Bronchus fibroblast of lung (primary cell): ENCODE measurements at places on chromosomes 5 and 9. TPM values are rescaled to one million over a fixed set of nuclear protein-coding genes. Genes with fewer than 3 reads are reported as not detected.

ADRB2 gene
- 1.9 and 2.5 TPM in 2 replicates for total RNA-seq

PPIC gene
- total RNA-seq, result 16.8 and 22.5 TPM in 2 replicates

TRMT10B gene
- total RNA-seq, result 2.2 TPM in 2 replicates

FAM169A gene
- 0.89 and 2.5 TPM in 2 replicates for total RNA-seq

SLC35D2 gene
- total RNA-seq, result 24.7 and 29.1 TPM in 2 replicates

RNF183 gene
- not detected in 2 replicates for total RNA-seq

FAM78A gene
- total RNA-seq, result under 0.01 and 0.30 TPM in 2 replicates

PCDHB5 gene
- 0.84 and 0.89 TPM in 2 replicates for total RNA-seq

CDH9 gene
- not detected in 2 replicates for total RNA-seq
